ENCODE measurements at places on chromosomes 3 and 15.

DNA sequence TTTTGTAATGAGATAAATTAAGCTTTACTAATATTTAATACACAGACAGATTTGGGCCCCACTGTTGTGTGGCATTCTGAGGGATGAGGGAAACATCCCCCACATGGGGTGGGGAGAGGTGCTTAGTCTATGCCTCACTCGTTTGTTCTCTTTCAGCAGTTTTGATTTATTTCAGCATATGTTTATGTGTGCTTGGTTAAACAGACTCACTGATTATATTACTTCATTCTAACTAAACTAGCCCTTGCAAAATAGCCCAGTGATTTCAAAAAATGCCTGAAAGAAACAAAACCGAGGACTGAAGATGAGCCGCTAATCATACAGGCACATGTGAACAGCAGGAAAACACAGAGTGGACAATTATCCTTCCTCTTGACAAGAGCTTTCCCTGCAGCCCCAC is 27.2 kb downstream of the TNFAIP8L3 start:
- no peak for DNase-seq

- no peak for DNase-seq
These were observed 43.8 kb downstream of the GRIP2 start for GRCh38 chr3:14496351-14496750.

DNA sequence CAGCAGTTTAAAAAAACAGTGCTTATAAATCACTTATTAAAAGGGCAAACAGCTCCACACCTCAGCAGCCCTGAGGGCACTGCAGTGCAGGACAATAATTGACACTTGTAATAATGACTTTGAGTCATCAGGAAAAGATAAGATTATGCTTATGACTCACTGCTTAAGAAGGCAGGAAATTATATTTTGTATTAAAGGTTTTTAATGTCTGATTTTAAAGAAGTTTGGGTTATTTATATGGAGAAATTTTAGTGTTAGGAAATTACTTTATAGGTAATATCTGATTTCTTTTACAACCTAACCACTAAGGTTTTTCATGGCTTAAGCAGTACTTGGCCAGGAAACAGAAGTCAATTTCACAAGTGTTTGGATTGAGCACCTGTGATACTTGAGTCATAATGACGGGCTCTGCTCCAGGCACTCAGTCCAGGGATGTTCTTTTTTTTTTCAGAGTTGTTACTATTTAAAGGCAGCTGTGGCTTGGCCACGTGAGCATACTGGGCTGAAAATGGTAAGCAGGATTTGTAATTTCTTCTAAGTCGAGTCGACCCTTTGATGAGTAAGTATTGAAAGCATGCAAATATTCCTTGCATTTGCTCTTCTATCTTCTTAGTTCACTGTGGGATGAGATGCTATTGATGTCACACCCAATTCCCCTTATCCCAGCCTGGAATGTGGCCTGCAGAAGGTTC is 21.6 kb upstream of the SLC6A20 start:
- DNase-seq, result no peak

GRCh38 chr3:95615592-95616310 is 1198.6 kb upstream of the EPHA6 start:
- no peak for DNase-seq

GRCh38 chr3:186361762-186362536 is at the start of gene DGKG:
Gene DGKG, minus strand, starts transcription at chr3:186362234. Its CDS starts 41,775 bp downstream, at chr3:186320459.
- DNase-seq, result peak; percentile 86

DNA sequence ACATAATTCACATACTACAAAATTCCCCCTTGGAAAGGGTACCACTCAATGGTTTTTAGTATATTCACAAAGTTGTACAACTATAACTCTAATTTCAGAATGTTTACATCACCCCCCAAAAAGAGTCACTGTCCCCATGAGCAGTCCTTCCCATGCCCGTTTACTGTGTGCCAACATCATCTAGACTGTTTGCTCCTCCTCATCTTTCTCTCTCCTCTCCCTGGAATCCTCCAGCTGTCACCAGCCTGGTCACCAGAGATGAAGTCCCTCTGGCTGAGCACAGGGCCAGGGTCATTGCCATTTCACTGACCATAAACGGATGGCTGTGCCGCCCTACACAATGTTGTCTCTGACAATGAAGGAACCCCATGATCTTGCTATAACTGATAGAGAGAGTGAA is 45.2 kb downstream of the C2CD4B start:
- DNase-seq, result no peak
